Memory B cell (primary cell): ENCODE measurements at places on chromosomes 16 and 17.

DNA sequence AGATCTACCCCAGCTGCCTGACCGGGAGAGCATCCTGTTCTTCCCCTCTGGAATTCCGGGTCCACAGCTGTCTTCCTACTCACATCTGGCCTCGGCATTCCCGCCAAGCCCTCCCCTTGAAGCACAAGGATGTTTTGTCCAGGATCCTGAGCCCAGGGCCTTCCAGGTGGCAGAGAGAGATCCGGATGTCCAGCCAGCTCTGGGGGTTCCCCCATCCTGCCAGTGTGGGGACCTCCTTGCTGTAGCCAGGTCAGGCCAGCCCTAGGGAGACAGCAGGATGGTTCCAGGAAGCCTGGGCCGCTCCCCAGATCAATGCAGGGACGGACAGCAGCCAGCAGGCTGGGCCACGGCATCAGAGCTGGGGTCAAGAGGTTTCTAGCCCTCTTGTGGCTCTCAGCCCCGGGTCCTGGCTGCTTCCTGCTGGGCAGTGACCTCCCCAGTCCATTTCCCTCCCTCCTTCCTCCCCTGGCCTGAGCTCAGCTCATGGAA lies 55.3 kb downstream of the SOCS3 start:
- DNase-seq = no peak

GRCh38 chr17:83145831-83146230 lies 66.4 kb downstream of the METRNL start:
- DNase-seq = no peak

DNA sequence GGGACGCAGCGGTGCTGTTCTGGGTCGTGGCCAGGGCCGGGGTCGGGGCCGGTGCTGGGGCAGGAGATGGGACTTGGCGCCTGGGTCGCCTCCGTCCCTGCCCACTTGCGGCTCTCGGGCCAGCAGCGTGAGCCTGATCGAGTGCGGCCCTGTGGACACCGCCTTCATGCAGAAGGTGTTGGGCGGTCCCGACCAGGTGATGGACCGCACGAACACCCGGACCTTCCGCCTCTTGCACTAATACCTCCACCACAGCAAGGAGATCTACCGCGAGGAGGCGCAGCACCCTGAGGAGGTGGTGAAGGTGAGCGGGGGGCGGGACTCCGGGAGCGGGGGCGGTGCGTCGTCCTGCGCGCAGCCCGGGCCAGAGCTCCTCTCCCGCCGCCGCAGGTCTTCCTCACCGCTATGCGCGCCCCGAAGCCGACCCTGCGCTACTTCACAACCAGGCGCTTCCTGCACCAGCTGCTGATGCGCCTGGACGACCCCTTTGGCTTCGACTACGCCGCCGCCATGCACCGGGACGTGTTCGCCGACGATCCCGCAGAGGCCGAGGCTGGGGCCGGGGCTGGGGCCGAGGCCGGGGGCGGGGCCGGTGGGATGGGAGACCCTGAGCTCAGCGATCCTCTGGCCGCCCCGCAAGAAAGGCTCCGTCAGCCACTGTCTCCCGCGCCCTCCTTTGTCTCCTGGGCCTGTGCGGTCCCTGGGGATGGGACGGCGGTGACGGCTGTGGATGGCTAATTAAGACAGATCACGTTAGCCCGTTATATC lies 4.5 kb upstream of the HSD17B1 start:
- DNase-seq = peak; percentile 87

- no peak for DNase-seq
Observed at GRCh38 chr17:49822829-49823228, 25.0 kb downstream of the TAC4 start.

- no peak for DNase-seq
Observed at GRCh38 chr17:52762147-52762793, 603.8 kb upstream of the CA10 start.

GRCh38 chr17:73851091-73851490 lies 206.8 kb upstream of the SDK2 start:
- DNase-seq = no peak

- DNase-seq = no peak
Observed at GRCh38 chr16:88589441-88589840, 19.2 kb downstream of the ZC3H18 start.

DNA sequence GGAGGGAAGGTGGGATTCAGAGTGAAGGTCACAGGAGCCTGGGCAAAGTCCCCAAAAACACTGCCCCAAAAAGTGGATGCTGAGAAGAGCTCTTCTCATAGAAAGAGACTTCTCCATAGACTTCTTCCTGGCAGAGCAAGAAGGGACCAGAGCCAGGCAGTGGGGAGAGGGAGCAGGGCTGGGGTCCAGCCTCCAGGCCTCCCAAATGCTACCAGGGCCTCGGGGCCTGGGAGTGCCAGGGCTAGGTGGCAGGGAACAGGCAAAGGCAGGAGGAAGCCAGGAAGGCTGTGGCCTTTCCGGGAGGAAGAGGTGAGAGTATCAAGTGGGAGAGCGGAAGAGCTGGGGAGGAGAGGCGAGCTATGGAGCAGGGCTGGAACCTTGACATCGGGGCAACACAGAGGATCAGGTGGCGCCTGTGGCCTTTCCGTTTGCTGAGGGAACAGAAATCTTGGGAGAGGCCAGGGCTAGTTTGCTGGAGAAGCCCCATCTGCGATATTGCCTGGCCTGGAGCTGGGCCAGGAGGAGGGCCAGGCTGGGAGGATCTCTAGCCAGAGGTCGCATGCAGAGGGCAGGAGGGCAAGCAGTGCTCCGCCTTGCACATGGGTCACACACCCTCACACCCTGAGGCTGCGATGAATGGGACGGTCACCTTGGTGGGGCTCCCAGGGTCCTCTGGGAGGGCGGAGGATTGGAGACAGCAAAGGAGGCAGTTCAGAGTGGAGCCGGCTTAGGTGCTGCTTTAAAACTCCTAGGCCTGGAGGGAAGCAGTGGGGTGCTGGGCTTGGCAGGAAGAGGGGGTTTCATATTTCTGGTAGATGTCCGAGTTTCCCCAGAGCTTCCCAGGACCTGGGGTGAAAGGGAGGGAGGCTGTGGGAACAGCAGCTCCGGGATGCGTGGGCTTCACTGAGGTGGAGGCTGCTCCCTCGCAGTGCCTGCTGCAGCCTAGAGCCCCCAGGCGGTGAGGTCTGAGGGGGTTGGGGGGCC lies 3.4 kb downstream of the SLC16A5 start:
- DNase-seq = no peak

- DNase-seq = no peak
Observed at GRCh38 chr16:74560912-74561311, 46.0 kb downstream of the GLG1 start.

DNA sequence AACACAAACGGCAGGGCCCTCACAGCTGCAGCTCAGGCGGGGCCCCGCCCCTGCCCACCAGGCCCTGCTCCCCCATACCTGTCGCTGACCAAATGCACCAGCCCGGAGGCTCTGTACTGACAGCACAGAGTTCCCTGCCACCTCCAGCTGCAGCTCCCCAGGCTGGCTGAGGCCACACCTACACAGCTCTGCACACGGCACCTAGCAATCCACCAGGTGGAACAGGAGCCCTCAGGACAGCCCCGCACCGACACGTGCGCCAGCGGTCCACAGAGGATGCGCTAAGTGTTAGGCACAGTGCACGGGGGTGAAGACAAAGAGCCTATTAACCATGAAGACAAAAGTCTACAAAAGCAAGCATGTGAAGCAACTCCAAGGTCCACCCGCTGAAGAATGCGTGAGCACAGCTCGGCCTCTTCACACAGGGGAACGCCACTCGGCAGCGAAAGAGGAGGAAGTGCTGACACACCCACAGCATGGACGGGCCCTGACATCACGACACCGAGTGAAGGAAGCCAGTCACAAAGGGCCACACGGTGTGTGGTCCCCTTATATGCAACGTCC lies 5.4 kb downstream of the ZCCHC14 start:
- no peak for DNase-seq

DNA sequence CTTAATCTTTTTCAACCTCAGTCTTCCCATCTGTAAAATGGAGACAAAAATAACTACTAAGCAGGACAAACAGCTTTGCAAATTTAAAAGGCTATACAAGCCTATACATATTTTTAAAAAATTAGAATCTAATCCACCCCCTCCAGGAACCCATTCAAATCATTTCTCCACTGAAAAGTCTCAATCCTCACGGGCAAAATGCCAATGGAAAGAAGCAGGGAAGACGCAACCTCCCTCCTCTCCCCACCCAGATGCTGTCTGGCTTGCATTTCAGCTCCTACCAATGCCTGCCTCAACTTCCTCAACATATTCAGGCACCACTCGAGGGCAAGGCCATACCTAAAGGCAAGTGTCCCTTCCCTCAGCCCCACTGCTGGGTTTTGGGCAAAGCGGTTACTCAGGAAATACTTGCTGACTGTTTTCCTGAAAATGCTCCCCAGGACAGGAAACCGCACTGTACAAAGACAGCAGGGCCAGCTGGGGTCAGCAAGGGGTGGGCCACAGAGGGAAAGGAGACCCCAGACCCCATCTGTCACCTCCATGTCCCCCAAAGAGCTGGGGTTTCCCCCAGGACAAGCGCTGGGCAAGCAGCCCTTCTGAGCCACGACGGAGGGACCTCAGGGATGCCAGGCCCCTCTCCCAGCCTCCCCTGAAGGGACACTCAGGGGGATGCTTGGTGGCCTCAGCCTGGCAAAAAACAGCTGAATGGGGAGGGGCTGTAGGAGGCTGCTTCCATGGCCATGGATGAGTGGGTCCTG lies 47.7 kb upstream of the DOC2B start:
- DNase-seq = no peak

- no peak for DNase-seq
Observed at GRCh38 chr17:15740570-15741120, 8.6 kb downstream of the TBC1D26 start.

- no peak for DNase-seq
Observed at GRCh38 chr16:81987706-81988105, 23.6 kb downstream of the SDR42E1 start.

DNA sequence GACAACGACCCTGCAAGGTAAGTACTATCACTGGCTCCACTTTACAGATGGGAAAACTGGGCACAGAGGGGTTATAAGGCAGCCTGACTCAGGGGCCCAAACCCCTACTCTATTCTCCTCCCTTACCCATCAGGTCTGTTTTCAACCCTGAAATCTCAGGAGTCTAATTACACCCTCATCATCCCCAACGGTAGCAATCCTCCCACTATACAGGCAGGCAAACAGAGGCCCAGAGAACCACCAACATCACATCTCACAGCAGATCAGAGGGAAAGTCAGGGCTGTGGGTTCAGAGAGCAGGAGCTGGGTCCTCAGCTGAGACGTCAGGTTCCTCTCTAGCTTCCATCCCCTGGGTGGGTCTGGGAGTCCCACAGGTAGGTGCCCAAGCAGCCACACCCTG lies 16.5 kb downstream of the JUP start:
- DNase-seq = no peak

- no peak for DNase-seq
Observed at GRCh38 chr17:20236578-20237227, 227.5 kb downstream of the SPECC1 start.

- no peak for DNase-seq
Observed at GRCh38 chr16:8075271-8075670, 515.0 kb downstream of the TMEM114 start.

DNA sequence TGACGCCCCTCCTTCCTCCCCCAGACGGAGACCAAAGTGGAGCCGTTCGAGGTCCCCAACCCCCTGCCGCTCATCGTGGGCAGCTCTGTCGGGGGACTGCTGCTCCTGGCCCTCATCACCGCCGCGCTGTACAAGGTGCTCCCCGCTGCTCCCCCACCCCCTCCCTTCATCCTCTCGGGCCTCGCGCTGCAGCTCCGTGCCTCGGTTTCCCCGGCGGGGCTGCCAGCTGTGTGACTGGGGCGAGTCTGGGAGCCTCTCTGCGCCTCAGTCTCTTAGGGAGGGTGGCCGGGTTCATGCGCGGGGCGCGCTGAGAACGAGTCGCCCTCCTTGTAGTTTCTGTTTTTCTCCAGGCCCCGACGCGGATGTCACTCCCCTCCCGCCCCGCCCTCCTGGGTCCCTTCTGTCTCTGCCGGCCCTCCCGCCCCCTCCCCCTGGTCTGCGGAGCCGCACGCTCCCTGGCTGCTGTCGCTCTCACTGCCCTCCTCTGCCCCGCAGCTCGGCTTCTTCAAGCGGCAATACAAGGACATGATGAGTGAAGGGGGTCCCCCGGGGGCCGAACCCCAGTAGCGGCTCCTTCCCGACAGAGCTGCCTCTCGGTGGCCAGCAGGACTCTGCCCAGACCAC lies 23.7 kb upstream of the ITGAX start:
- no peak for DNase-seq

- no peak for DNase-seq
Observed at GRCh38 chr17:6453279-6454024, 9.2 kb downstream of the PIMREG start.

GRCh38 chr16:74253161-74253938 lies 43.3 kb upstream of the PSMD7 start:
- DNase-seq = no peak

DNA sequence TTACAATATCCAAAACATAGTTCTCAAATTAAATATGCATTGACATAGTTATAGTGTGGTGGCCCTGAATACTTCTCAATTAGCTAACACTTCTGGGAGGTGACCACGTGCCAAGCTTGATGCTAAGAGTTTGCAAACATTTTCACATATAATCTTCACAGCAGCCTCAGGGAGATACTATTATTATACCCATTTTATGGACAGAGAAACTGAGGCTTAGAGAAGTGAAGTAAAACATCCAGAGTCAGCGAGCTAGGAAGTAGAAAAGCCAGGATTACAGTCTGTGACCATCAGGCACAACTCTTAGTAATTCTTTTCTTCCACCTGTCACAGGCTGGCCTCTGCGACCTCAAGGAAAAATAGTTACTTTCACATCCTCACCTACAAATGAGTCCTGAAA lies 102.2 kb upstream of the IRX6 start:
- DNase-seq = no peak

- no peak for DNase-seq
Observed at GRCh38 chr16:66395806-66396555, 29.5 kb downstream of the CDH5 start.

DNA sequence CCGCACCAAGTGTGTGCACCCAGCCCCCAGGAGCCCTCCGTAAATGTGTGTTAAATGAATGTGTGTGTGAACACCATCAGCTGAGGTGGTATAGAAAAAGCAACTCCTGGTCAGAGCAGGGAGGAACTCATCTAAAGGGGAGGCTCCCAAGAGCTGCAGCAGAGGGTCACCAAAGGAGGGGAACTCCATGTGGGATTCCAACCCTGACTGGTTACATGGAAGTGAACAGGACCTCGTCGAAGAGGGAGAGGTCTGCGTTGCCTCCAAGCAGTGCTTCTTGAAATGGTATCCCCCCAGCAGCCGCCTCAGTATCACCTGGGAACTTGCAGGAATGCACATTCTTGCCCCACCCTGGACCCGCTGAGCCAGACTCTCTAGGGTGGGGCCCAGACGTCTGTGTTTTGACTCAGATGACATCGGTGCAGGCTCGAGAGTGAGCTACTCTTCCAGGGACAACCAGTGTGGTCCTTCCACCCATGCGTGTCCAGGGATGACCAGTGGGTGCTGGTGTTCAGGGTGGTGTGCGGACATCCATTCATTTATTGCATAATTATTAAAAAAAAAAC lies 30.8 kb downstream of the ADCY9 start:
- no peak for DNase-seq

- no peak for DNase-seq
Observed at GRCh38 chr17:76530095-76530723, 7.3 kb downstream of the CYGB start.

GRCh38 chr17:73308017-73308823 lies 3.6 kb downstream of the CDC42EP4 start:
- no peak for DNase-seq

- no peak for DNase-seq
Observed at GRCh38 chr16:66286527-66286926, 80.0 kb upstream of the CDH5 start.
